ENCODE measurements at places on chromosomes 1 and 21. TPM values are rescaled to one million over a fixed set of nuclear protein-coding genes. Genes with fewer than 3 reads are reported as not detected.

DNA sequence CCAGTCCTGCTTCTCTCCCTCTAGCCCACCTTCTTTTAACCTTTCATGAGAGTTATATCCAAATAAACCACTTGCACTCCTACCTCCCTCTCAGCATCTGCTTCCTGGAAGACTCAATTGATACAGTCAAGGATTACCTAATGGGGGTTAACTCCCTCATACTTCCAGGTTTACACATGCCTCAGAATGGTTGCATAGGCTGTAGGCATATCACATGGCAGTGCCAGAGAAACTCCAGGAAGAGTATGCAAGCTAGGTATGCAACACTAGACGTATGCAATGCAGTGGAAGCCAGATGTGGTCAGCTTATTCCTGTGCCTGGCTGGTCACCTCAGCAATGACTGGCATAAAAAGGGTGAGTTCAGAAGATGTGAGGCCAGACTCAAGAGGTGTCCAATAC is 32.7 kb upstream of the VANGL1 start:
- H3K4me1 ChIP-seq: peaks cover 10% of the 10 kb centered on the region
- no peaks in the 10 kb centered on the region for H3K36me3 ChIP-seq
- H3K27me3 ChIP-seq: no peaks in the 10 kb centered on the region
- DNase-seq: no peak

GRCh38 chr1:40838045-40838979 is 23.9 kb downstream of the CITED4 start:
- no peak overlapping the region for H3K4me3 ChIP-seq
- no peaks in the 10 kb centered on the region for H3K36me3 ChIP-seq
- H3K4me1 ChIP-seq: no peaks in the 10 kb centered on the region
- DNase-seq: no peak
- H3K27me3 ChIP-seq: peaks cover 11% of the 10 kb centered on the region

DNA sequence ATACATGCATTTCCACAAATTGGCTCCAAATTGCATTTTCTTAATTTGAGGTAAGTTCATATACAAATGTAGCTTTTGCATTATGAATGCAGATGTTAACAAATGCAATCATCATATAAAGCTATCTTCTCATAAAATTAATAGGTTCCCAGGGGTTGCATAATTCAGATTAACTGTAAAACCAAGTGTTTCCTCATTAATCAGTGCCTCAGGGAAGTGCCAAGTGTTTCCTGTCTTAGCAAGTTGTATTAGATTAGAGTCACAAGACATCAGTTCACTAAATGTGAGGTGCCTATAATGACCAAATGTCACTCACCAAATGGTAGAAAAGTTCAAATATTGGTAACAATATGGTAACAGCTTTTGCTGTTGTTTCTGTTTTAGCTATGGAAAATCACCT is 140.8 kb downstream of the PTGER3 start:
- H3K4me3 ChIP-seq: no peak overlapping the region
- no peaks in the 10 kb centered on the region for H3K27me3 ChIP-seq
- DNase-seq: no peak
- H3K36me3 ChIP-seq: no peaks in the 10 kb centered on the region
- no peak overlapping the region for H3K27ac ChIP-seq
- no peaks in the 10 kb centered on the region for H3K4me1 ChIP-seq

DNA sequence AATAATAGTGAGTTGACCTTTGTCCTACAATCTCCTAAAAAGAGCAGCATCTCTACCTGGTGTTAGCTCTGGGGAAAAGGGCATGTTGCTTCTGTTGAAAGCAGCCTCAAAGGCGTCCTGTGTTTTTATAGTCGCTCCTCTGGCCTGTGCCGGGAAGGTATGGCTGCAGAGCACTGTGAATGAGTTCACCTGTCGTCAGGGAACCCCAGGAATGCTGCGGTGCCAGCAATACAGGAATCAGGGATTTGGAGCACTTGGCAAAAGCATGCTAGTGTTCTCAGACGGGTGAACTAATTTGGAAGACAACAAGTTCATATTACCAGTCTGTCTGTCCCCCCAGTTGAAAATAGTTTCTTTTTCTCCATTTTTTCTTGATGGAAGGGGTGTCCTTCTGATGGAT is 60.3 kb upstream of the PGD start:
- peaks cover 7% of the 10 kb centered on the region for H3K36me3 ChIP-seq
- H3K4me1 ChIP-seq: no peaks in the 10 kb centered on the region
- DNase-seq: no peak
- H3K27me3 ChIP-seq: no peaks in the 10 kb centered on the region
- H3K4me3 ChIP-seq: no peak overlapping the region

- no peaks in the 10 kb centered on the region for H3K27me3 ChIP-seq
- peaks cover 24% of the 10 kb centered on the region for H3K4me1 ChIP-seq
- no peak for DNase-seq
- H3K36me3 ChIP-seq: peaks cover 7% of the 10 kb centered on the region
- no peak overlapping the region for H3K27ac ChIP-seq
These were observed 13.4 kb downstream of the VANGL2 start for GRCh38 chr1:160413716-160414115.

- no peak for DNase-seq
- no peak overlapping the region for H3K27ac ChIP-seq
- no peaks in the 10 kb centered on the region for H3K36me3 ChIP-seq
These were observed 150.1 kb downstream of the DISC1 start for GRCh38 chr1:231776757-231777062.

DNA sequence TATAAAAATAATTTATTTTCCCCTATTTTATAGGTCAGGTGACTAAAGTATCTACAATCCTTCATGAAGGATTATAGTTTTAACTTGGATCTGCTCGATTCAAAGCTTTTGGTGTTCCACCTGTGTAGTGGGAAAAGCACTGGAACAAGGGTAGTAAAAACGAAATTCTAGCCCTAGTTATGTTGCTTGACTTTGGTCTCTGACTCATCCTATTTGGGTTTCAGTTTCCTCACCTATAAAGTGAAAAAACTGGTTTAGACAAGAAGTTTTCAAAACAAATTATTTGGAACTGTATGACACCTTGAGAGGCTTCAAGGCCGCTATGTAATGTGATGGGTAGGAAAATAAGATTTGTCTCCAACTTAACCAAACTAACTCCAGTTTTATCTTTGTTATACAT is 505.2 kb upstream of the ZRANB2 start:
- H3K36me3 ChIP-seq: no peaks in the 10 kb centered on the region
- H3K4me3 ChIP-seq: no peak overlapping the region
- no peak for DNase-seq
- H3K27me3 ChIP-seq: no peaks in the 10 kb centered on the region
- no peaks in the 10 kb centered on the region for H3K4me1 ChIP-seq
- no peak overlapping the region for H3K27ac ChIP-seq

GRCh38 chr1:57007948-57008347 is 42.1 kb upstream of the C8B start:
- peaks cover 3% of the 10 kb centered on the region for H3K27me3 ChIP-seq
- H3K4me3 ChIP-seq: no peak overlapping the region
- DNase-seq: no peak
- H3K36me3 ChIP-seq: no peaks in the 10 kb centered on the region

DNA sequence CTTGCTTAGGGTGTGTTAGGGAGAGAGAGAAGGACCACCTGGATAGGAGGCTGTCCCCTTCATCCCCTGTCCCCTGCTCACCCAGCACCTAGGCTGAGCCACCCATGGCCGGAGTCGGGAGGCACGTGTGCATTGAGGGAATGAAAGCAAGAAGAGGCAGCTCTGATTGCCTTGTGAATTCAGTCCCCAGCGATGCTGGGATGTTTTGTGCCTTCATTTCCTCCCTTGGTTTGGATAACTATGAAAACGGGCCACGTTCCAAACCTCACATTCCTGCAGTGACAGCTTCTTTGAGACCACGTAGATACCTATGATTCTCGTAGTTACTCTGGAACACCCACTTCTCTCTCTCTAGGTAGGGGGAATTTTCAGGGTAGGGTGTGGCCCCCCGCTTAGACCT is 67.1 kb downstream of the MAN1C1 start:
- no peak overlapping the region for H3K4me3 ChIP-seq
- no peaks in the 10 kb centered on the region for H3K4me1 ChIP-seq
- no peak overlapping the region for H3K27ac ChIP-seq
- peaks cover 16% of the 10 kb centered on the region for H3K27me3 ChIP-seq
- DNase-seq: no peak

DNA sequence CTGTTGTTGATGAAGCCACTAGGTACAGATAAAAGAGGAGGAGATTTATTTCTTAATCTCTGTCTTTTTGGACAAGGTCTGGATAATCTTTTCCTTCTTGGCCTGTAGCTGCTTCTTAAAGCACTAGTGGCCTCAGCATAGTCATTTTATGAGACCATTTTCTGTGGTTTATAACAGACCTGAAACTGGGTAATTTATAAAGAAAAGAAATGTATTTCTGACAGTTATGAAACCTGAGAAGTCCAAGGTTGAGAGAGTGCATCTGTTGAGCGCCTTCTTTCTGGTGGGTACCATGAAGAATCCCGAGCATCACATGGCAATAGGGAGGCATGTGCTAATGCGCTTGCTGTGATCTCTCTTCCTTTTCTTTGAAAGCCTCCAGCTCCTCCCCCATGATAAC is 36.7 kb upstream of the PDC start:
- no peak overlapping the region for H3K4me3 ChIP-seq
- no peaks in the 10 kb centered on the region for H3K36me3 ChIP-seq
- peaks cover 44% of the 10 kb centered on the region for H3K4me1 ChIP-seq
- H3K27me3 ChIP-seq: no peaks in the 10 kb centered on the region
- H3K27ac ChIP-seq: no peak overlapping the region

GRCh38 chr1:246092136-246092535 is 414.9 kb downstream of the SMYD3 start:
- H3K4me1 ChIP-seq: no peaks in the 10 kb centered on the region
- H3K36me3 ChIP-seq: no peaks in the 10 kb centered on the region
- no peak for DNase-seq

DNA sequence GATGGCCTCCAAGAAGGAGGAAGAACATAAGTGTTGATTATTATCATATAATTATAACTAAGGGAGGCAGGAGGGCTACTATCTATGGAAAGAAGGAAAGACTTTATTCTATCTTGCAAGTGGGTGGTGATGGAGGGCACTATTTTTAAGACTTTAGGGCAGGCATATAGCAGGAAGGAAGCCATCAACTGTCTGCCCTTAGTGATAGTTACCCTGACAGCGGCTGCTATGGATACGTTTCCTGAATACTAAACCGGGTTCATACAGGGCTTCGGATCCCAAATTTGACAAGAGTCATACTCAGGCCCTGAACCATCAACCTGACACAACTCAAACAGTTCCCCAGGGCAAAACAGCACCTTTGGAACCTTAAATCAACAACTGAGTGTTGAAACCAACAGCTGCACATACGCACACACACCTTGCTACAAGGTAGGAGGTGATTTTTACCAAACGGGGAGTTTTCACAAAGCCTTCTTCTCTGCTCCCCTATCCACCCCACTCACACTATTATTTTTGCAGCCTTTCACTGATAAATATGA is 397.2 kb downstream of the OMA1 start:
- H3K4me1 ChIP-seq: no peaks in the 10 kb centered on the region
- no peak overlapping the region for H3K4me3 ChIP-seq
- H3K27me3 ChIP-seq: no peaks in the 10 kb centered on the region
- H3K36me3 ChIP-seq: no peaks in the 10 kb centered on the region
- DNase-seq: no peak

- H3K36me3 ChIP-seq: no peaks in the 10 kb centered on the region
- no peak overlapping the region for H3K4me3 ChIP-seq
- no peak for DNase-seq
- H3K27ac ChIP-seq: no peak overlapping the region
- H3K27me3 ChIP-seq: no peaks in the 10 kb centered on the region
These were observed 120.5 kb upstream of the NGF start for GRCh38 chr1:115458426-115459114.

GRCh38 chr1:165703648-165704047 is 5.3 kb upstream of the ALDH9A1 start:
- DNase-seq: no peak
- H3K4me1 ChIP-seq: peaks cover 3% of the 10 kb centered on the region
- no peaks in the 10 kb centered on the region for H3K36me3 ChIP-seq
- H3K4me3 ChIP-seq: no peak overlapping the region
- no peaks in the 10 kb centered on the region for H3K27me3 ChIP-seq

DNA sequence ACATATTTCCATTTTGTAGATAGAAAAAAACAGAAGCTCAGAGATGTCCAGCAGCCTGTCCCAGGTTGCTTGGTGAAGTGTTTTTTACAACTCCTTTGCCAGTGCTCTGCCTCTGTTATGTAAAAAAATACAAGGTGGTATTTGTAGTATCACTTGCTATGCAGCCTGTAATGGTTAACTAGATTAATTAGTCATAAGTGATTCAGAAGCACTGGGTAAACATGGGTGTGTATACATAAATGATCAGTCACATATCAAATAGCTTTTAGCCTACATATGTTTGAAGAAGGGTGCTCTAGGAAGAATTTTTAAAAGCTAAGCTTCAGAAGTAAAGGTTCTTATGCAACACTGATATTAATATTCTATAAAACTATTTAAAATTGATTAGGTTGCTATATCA is 70.0 kb upstream of the MAGI3 start:
- H3K27ac ChIP-seq: no peak overlapping the region
- no peak for DNase-seq
- peaks cover 11% of the 10 kb centered on the region for H3K4me1 ChIP-seq
- no peaks in the 10 kb centered on the region for H3K36me3 ChIP-seq

GRCh38 chr1:16048573-16049189 is 5.1 kb downstream of the CLCNKB start:
- H3K27me3 ChIP-seq: no peaks in the 10 kb centered on the region
- no peaks in the 10 kb centered on the region for H3K36me3 ChIP-seq
- H3K4me3 ChIP-seq: peak overlapping the region; percentile 35
- H3K4me1 ChIP-seq: peaks cover 2% of the 10 kb centered on the region

GRCh38 chr1:92488416-92488815 is 1.7 kb upstream of the GFI1 start:
- peaks cover 55% of the 10 kb centered on the region for H3K27me3 ChIP-seq
- no peaks in the 10 kb centered on the region for H3K36me3 ChIP-seq
- H3K4me3 ChIP-seq: no peak overlapping the region
- peaks cover 17% of the 10 kb centered on the region for H3K4me1 ChIP-seq

DNA sequence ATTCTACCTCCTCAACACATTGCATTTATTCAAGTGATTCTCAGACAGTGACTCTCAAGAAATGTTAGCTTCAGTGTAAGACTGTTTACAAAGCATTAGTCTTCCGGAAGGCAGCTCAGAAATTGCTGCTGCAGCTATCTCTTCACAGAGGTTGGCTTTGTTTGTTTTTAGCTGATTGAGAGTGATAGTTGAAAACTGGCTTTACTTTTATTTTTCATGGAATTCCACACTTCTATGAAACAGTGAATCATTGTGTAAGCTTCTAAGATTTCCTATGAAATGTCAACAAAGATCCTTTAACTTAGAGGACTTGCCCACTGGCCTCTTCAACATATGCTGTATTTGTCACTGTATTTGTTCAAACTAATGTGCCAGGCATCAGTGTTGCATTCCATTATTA is 121.3 kb downstream of the TNNI3K start:
- no peaks in the 10 kb centered on the region for H3K4me1 ChIP-seq
- H3K36me3 ChIP-seq: no peaks in the 10 kb centered on the region
- H3K27me3 ChIP-seq: no peaks in the 10 kb centered on the region
- no peak for DNase-seq
- no peak overlapping the region for H3K4me3 ChIP-seq

GRCh38 chr1:166167572-166167925 is 748 bp upstream of the FAM78B start:
- no peak overlapping the region for H3K27ac ChIP-seq
- H3K36me3 ChIP-seq: no peaks in the 10 kb centered on the region
- no peaks in the 10 kb centered on the region for H3K4me1 ChIP-seq
- no peak for DNase-seq
- peak overlapping the region; percentile 6 for H3K4me3 ChIP-seq

The FCRLB gene
- 0.52 TPM for polyA plus RNA-seq

The SELP gene
- polyA plus RNA-seq: not detected

The WNT4 gene
- 2.6 TPM for polyA plus RNA-seq
